Activated gamma-delta T cell treated with anti-CD3 and anti-CD28 coated beads, Interleukin-2, amount 50 U/mL, for 16 hours (primary cell): ENCODE measurements at places on chromosomes 7 and 10.

DNA sequence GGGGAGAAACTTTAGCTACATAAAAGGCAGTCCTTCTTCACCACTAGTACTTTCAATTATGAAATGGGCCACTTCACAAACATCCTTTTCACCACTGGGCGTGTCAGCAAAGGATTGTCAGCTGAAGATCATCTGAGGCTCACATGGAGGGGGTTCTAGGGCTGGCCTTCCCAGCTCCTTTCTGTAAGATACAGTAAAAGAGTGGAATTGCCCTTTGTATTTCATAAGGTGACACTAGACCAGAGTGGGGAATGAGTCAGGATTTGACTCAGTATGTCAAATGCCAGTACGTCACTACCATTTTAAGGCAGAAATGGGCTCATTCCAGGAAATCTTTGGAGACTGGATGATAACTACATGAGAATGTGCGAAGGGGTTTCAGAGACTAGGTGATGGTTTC lies 21.2 kb upstream of the BLOC1S2 start:
- DNase-seq: no peak

GRCh38 chr7:2196381-2197378 lies 36.1 kb downstream of the MAD1L1 start:
- no peak for DNase-seq

DNA sequence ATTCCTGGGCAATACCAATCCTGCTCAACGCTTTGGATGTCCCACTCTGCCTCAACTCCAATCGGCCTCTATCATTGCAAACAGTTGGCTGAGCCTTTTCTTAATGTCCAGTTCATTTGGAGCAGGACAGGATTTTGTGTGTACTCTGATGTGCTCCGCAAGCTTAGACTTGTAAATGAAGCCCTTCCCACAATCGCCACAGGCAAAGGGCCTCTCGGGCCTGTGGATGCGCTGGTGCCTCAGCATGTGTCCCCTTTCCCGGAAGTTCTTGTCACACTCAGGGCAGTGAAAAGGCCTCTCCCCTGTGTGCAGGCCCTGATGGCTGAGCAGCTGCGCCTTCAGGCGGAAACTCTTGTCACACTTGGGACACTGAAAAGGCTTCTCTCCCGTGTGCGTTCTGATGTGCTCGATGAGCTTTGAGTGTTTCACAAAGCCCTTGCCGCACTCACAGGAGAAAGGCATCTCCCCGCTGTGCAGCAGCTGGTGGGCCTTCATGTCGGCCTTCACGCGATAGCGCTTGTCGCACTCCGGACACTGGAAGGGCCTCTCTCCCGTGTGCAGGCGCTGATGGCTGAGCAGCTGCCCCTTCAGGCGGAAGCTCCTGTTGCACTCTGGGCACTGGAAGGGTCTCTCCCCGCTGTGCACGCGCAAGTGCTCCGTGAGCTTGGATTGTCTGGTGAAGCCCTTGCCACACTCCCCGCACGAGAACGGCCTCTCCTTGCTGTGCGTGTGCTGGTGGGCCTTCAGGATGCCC lies 20.0 kb downstream of the ZNF786 start:
- no peak for DNase-seq

- no peak for DNase-seq
These were observed 230.9 kb downstream of the KLF6 start for GRCh38 chr10:3554121-3554522.

GRCh38 chr10:12643279-12643678 lies 293.9 kb downstream of the CAMK1D start:
- DNase-seq: no peak

- no peak for DNase-seq
These were observed 6.5 kb downstream of the DEPP1 start for GRCh38 chr10:44971935-44972757.

DNA sequence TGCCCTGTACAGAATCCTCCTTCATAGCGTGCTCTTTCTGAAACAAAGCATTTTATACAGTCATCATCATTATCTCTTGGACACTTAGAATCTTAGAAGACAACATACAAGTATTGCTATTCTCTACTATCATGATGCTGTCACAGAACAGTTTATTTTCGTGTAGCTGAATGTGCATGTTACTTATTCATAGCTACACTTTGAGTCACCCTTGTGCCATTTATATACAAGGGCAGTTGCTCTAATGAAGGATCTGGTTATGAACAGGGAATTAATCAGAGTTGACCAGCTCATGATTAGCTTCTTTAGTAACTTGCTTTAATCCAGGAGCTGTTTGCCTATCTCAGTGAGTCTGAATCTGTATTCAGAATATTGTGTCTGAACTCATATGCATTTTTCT lies 11.2 kb downstream of the CASP2 start:
- DNase-seq: no peak

GRCh38 chr7:96614154-96614867 lies 95.3 kb downstream of the SEM1 start:
- DNase-seq: no peak

DNA sequence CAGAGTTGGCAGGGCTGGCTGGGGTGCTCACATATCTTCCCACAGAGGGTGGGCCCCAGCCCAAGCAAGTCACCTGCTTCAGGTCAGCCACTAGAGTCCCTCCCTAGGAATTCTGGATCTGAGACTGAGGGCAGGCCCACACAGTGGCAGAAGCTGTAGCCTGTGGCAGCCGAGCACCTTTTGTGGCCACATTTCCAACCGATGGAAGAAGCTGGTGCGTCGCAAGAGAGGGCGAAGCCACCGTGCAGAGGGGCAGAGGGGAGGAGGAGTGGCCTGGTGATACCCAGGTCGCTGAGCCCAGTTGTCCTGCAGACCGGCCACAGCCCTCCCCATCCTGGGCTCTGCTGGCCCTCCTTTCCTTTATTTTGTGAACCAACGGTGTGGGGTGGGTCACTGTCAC lies 5.3 kb downstream of the POLM start:
- no peak for DNase-seq
